Kidney tubule cell (primary cell): ENCODE measurements at places on chromosomes 5 and 9.
A peak's percentile ranks its signal among the peaks of the same experiment; 100 is the strongest.

GRCh38 chr9:102779356-102779755 lies 215.8 kb upstream of the CYLC2 start:
- peak; percentile 7 for DNase-seq

DNA sequence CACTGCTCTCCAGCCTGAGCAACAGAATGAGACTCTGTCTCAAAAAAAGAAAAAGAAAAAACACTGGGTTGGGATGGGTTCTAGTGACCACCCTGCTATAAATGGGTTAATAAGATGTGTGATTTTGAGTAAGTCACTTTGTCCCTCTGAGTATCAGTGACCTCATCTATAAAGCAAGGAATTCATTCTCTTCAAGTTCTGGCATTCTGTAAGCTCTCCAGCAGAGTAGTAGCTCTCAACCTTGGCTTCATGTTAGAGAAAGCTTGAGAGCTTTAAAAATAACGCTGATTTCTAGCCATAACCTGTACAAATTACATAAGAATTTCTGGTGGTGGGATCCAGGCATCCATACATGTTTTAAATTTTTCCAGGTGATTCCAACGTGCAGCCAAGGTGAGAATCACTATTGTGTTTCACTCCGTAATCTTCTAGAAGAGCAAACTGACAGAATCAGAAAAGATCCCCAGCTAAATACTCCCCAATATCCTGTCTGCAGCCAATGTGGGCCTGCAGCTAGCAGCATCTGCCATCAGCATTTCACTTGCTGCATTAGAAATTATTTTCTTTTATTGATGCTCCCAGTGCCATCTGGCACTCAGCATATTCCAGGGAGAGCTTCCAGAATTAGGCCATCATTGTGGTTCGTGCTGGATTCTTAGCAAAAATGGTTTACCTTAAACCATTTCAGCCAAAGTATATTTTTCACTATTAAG lies 109.4 kb downstream of the FEM1C start:
- no peak for DNase-seq

GRCh38 chr5:129271308-129271707 lies 176.8 kb downstream of the ISOC1 start:
- DNase-seq, result no peak

DNA sequence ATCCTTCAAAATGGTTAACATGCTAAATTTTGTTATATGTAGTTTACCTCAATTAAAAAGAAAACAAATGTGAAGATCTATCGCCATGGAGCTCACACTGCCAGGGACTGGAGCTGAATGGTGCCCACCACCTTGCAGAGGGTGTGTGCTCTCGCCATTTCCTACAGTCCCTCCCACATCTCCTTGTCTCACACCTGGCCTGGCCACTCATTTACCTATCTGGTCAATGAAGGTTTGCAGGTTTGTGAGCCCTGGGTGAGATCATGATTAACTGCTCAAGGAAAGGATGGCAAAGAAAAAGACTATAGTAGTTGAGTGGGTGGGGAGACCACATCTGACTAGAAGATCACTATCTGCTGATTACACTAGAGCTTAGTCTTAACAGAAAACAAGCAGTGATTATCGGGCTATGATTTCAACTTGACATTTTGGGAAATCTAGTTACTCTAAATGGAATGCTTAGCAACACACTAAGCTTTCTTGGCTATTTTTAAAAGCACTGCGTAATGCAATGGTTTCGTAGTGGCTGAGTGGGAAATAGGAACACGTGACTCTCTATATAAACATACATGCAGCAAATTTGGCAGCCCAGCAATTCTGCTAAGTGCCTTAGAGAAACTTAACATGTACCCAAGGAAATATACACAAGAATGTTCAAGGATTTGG lies 27.3 kb downstream of the PUM3 start:
- DNase-seq, result peak; percentile 83

DNA sequence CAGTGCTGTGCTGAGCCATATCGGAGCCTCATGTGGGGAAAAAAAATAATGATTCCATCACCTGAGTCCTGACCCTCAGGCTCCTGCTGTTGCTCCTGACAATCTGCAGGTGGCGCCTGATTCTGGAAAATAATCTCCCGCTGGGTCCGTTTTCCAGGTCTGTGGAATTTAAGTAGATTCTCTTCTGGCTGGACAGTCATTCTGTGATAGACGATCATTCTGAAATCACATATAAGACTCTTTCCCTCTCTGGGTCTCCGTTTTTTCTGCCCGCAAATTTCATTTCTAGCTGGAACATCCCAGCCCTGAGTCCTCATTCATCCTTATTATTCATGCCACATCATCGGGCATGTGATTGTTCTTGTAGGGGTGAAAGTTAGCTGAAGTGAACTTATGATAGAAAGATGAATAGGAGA lies 22.1 kb upstream of the STXBP1 start:
- DNase-seq, result peak; percentile 82

DNA sequence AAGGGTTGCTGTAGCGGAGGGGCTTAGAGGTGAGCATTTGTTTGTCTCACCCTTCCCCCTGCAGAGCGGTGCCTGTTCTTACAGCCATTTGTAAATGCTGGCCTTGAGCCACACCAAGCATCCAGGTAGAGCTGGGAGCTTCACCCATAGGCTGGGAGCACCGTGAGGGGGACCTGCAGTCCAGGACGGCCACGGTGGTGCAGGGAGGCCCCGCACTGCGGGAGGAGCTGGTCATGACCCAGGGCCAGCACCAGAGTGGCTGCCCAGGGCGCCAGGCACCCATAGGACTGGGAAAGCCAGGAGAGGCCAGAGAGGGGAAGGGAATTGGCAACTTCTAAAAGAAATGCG lies 197.3 kb upstream of the ADAMTS16 start:
- no peak for DNase-seq

- DNase-seq, result no peak
Observed at GRCh38 chr5:52119768-52120167, 667.9 kb upstream of the ITGA1 start.

DNA sequence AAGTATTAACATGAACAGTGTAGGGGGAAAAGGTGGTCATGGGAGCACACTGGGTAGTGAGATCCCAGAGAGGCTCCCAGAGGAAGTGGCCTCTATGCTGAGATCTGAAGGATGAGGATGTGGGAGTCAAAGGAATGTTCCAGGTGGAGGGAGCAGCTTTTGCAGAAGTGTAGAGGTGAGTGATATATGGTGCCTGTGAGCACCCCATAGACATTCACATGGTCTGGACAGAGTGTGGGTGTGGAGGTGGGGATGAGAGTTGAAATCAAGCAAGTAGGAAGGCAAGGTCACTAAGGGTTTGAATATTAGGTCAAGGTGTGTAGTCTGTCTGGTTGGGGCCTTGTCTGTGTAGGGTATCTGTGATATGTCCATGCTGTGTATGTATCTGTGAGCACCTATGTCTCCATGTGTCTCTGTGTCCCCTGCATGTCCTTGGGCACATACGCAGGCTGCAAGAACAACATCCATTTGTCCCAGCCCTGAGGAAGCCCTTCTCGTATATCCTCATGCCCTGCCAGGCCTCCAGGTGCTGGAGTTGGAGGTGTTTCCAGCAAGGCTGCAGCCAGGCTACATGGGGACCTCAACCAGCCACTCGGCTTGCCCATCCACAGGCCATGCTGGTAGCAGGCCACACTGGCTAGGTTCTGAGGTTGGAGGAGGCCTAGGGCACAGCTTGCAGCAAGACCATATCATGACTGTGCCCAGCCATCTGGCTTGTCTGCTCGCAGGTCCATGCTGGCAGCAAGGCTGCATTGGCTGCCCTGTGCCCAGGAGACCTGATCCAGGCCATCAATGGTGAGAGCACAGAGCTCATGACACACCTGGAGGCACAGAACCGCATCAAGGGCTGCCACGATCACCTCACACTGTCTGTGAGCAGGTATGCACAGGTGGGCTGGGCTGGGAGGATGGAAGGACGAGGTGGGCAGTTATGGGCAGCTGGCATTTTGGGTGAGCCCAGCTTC lies 4.7 kb downstream of the PDLIM4 start:
- no peak for DNase-seq

- DNase-seq, result peak; percentile 93
Observed at GRCh38 chr9:112112519-112112918, 62.6 kb downstream of the SUSD1 start.

DNA sequence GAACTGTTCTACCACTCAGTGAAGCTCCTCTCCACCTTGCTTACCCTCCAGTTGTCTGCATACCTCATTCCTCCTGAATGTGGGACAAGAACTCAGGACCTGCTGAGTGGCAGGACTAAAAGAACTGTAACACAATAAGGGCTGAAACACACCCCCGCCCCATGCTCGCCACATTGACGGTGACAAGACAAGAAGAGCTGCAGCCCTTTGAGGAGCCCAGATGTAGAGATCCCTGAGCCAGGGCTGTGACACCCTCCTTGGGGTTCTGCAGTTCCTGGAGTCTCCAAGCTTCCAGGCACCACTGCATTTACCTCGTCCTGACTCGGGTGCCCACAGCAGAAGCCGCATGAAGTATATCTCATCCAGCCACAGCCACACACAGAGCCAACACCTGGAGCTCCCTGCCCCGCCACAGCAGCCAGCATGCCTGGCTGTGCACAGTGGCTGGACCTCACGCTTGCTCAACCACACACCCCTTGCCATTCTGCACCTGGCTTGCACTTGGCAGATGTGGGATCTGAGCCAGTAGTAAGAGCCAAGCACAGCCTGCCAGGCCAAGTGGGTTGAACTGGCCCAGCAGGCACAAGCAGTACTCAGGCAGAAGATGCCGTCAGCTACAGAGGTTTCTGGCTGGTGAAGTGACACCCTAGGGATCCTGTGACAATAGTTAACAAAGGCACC lies 166.1 kb downstream of the RNF180 start:
- no peak for DNase-seq

DNA sequence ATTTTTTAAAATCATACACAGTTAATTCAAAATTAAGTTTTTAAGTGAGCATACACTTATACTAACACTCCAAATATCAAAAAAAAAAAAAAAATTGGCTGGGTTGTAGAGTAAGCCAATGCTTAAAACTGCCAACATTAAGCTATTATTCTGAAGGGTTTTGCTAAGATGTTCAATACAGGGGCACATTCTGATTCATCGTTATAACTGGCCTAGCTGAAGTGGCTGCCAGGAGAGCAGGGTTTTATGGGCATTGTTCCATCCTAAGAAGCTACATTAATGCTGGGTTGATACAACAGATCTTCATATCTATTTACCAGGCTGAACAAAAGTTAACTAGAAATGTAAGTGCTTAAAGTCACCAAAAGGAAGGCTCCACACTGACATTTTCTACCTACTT lies 13.4 kb downstream of the ELAVL2 start:
- DNase-seq, result no peak

- no peak for DNase-seq
Observed at GRCh38 chr9:134083451-134083850, 15.6 kb upstream of the BRD3 start.

GRCh38 chr9:90180381-90180780 lies 462.2 kb downstream of the DIRAS2 start:
- no peak for DNase-seq

GRCh38 chr9:129497005-129497812 lies 123.7 kb downstream of the C9orf50 start:
- DNase-seq, result peak; percentile 53

DNA sequence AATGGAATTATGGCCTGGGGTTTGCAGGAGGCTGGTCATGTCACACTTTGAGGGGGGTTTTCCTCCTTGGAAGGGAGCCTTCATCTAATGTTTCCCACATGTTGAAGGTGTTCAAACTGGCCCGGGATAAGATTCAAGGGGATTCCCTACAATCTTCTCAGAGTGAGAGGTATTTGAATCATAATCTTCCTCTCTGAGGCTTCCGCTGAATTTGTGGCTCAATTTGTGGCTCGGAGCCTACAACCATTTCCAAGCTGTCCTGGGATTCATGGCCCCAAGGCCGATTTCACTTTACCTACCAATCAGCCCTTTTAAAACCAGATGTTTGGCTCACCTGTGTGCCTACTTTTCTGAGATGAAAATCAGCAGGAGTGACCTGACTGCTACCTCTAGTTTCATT lies 3.9 kb downstream of the TNC start:
- no peak for DNase-seq

GRCh38 chr5:107324071-107324470 lies 346.7 kb downstream of the EFNA5 start:
- no peak for DNase-seq

DNA sequence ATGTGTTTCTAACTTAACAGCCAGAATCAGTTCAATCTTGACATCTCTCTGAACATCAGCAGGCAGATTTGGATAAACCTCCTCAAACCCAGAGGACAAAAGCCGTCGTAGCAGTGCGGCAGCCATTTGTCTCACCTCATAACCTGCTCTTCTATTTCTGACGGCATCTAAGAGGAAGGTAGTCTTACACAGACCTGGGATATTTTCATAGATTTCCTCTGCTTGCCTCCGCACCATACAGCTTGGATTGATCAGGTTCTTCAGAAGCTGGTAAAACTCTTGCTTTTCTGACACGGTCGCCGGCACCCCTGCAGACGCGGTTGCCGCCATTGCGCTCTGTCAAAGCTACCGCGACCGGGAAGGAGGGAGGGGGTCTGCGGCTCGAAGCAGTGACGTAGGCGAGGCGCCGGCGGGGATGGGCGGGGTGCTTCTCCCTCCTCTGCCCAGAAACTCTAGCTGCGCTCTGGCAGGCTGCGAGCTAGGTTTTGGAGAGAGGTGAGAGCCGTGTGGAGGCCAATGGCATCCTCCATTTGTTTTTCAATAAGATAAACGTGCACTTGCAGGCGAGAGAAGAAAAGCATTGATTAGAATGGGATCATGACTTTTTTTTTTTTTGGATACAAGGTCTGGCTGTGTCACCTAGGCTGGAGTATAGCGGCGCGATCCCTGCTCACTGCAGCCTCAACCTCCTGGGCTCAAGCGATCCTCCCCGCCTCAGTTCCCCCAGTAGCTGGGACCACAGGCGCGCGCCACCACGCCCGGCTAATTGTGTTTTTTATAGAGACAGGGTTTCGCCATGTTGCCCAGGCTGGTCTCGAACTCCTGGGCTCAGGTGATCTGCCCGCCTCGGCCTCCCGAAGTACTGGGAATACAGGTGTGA lies at the start of gene RANBP6:
RANBP6 (minus strand) TSS at position 347 of the 880 bp plus-strand sequence; CDS start at position 330, 17 bp downstream.
- DNase-seq, result peak; percentile 87

DNA sequence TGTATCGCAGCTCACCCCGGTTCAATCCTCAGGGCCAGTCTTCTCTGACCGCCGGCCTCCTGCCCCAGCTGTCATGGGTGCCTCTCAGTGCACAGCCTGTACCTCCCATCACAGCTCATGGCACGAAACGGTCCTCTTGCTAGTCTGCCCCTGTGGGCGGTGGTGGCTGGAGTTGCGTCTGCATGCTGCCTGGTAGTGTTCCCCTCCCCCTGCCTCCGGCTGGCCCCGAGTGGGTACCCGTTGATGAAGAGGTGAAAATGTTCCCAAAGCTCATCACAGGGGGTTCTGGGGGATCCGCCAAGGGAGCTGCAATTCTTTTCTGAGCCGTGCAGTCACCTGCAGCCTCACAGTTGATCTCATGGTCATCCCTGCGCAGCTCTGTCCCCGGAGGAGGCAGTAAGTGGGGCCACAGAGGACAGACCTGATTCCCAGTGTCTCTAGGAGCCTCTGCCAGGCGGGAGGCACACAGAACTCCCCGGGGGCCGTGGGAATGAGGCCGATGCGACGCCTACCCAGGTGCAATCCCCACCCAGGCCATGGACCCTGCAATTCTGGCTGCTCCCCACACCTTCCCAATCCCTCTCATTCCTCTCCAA lies 34.7 kb upstream of the FIBCD1 start:
- DNase-seq, result no peak

GRCh38 chr5:131081913-131082488 lies 83.1 kb downstream of the HINT1 start:
- no peak for DNase-seq
